Psoas muscle (tissue), 8 donors: ENCODE measurements at places on chromosomes 13 and 19. TPM values are rescaled to one million over a fixed set of nuclear protein-coding genes. Genes with fewer than 3 reads are reported as not detected.

The OR10H1 gene
- not detected for total RNA-seq

The C19orf73 gene
- total RNA-seq: 1.6 TPM

The ZNF700 gene
- total RNA-seq: 3.2 TPM

The CGB1 gene
- total RNA-seq: not detected

The HPN gene
- total RNA-seq: 4.3 TPM

The KCNN1 gene
- total RNA-seq: not detected

The MBD3L5 gene
- not detected for total RNA-seq

The THSD1 gene
- 2.5 TPM for total RNA-seq

The NOVA2 gene
- 2.9 TPM for total RNA-seq

The SMIM17 gene
- not detected for total RNA-seq

The ERVK3-1 gene
- 15.1 TPM for total RNA-seq

The ZMYM5 gene
- total RNA-seq: 6.0 TPM

The RNF126 gene
- total RNA-seq: 51.6 TPM

The RCBTB2 gene
- total RNA-seq: 12.0 TPM

The KANK3 gene
- 14.2 TPM for total RNA-seq

The CCL25 gene
- not detected for total RNA-seq

The ZNF90 gene
- 0.24 TPM for total RNA-seq

The MTMR6 gene
- 13.6 TPM for total RNA-seq

The NLRP7 gene
- total RNA-seq: not detected

The UBXN6 gene
- total RNA-seq: 134 TPM

The BORA gene
- total RNA-seq: 1.1 TPM

The MBD3L3 gene
- not detected for total RNA-seq

The IGLON5 gene
- total RNA-seq: not detected

The LILRA2 gene
- total RNA-seq: 1.8 TPM

The SMIM44 gene
- not detected for total RNA-seq

The C13orf42 gene
- not detected for total RNA-seq

The BLOC1S3 gene
- total RNA-seq: 7.8 TPM

The SLC44A2 gene
- total RNA-seq: 104 TPM

The ZNF560 gene
- not detected for total RNA-seq

The MAST1 gene
- not detected for total RNA-seq

The ZNF93 gene
- total RNA-seq: 2.2 TPM

The C1QTNF9B gene
- 3.0 TPM for total RNA-seq

The DZIP1 gene
- total RNA-seq: 1.8 TPM

The CBARP gene
- total RNA-seq: 0.82 TPM

The ERICH4 gene
- not detected for total RNA-seq

The ZNF880 gene
- 5.9 TPM for total RNA-seq

The FFAR1 gene
- total RNA-seq: not detected

The MEDAG gene
- total RNA-seq: 7.8 TPM

The WBP4 gene
- 22.3 TPM for total RNA-seq

The CDC37 gene
- 165 TPM for total RNA-seq

The CYP2A7 gene
- total RNA-seq: 0.71 TPM

The TEX101 gene
- not detected for total RNA-seq

The APOC1 gene
- total RNA-seq: 8.7 TPM

The GAPDHS gene
- total RNA-seq: not detected

The SIGLEC10 gene
- total RNA-seq: 1.1 TPM

The SLC7A9 gene
- not detected for total RNA-seq

The NLRP4 gene
- not detected for total RNA-seq

The ACER1 gene
- total RNA-seq: not detected

The CYP2S1 gene
- 0.50 TPM for total RNA-seq

The PBX4 gene
- not detected for total RNA-seq

The FAAP24 gene
- total RNA-seq: 0.12 TPM

The PCDH20 gene
- 1.5 TPM for total RNA-seq

The ICAM4 gene
- not detected for total RNA-seq

The ZNF112 gene
- 4.8 TPM for total RNA-seq

The ACP5 gene
- total RNA-seq: 2.1 TPM
